Germinal center (tissue), 1 donor: ENCODE measurements at places on chromosomes 13 and 19.

DNA sequence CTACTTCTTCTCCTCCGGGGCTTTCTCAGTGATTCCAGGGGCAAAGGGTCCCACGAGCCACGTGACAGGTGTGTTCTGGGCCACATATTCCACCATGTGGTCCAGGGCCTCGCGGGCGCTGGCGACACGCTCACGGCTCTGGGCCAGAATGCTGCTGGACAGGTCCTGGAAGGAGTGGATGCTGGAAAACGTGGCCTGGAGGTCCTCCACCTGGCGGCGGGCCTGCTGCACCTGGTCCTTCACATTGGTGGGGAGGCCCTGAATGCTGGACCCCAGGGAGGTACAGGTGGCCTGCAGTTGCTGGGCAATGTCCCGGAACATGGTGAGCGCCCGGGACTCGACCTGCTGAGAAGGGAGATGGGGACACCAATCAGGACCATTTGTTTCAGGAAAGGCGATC lies 7.7 kb upstream of the TICAM1 start:
- no peak for DNase-seq

GRCh38 chr19:29564574-29565005 lies 38.8 kb downstream of the VSTM2B start:
- no peak for DNase-seq

DNA sequence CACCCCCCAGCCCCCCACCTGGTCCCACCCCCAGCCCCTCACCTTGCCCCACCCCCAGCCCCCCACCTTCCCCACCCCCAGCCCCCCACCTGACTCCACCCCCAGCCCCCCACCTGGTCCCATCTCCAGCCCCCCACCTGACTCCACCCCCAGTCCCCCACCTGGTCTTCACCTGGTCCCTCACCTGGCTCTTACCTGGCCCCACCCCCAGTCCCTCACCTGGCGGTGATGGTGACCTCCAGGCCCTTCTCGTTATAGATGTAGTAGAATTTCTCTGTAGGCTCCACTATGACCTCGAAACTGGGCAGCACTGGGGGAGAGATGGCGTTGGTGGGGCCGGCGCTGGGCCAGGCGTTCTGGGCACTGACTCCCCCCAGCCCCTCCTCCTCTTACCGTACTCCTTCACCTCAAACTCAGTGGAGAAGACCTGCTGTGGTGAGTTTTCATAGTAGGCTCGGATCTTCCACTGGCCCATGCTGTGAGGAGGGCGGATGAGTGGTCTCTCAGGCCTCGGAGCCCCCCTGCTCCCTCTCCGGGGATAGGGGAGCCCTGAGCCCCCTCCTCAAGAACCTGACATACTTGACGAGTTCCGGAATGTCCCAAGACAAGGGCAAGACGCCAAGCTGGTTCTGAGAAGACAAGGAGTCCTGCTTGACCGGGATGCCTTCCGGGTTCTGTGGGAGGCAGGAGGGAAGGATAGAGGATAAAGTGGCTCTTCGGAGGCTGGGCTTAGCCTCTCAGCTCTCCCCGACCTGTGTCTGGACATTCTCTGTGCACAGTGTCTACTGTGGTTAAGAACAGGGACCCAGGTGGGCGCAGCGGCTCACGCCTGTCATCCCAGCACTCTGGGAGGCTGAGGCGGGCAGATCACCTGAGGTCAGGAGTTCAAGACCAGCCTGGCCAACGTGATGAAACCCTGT lies 6.4 kb downstream of the C3 start:
- DNase-seq: no peak

GRCh38 chr13:28611654-28612131 lies 47.2 kb upstream of the POMP start:
- no peak for DNase-seq

GRCh38 chr13:46675016-46675415 lies 121.9 kb downstream of the ESD start:
- no peak for DNase-seq

DNA sequence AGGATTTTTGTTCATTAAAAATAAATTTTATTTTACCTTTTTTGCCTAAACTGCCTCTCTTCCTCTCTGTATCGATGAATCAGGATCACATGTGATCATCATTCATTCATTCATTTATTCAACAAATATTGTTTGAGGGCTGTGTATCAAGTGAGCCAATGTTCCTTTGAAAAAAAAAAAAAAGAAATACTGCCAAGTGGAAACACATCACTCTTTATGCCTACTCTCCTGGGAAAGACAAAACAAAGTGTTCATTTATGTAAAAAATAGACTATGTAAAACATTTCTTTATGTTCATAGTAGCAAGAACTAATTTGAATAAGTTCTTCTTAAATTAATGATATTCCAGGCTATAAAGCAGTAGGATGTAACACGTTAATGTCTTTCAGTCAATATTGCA lies 233.1 kb downstream of the POSTN start:
- no peak for DNase-seq

- DNase-seq: no peak
Observed at GRCh38 chr19:43776286-43776685, 4.5 kb downstream of the KCNN4 start.

GRCh38 chr19:28403690-28404089 lies 809.3 kb downstream of the UQCRFS1 start:
- no peak for DNase-seq
